ENCODE measurements at places on chromosomes 5 and 9.

DNA sequence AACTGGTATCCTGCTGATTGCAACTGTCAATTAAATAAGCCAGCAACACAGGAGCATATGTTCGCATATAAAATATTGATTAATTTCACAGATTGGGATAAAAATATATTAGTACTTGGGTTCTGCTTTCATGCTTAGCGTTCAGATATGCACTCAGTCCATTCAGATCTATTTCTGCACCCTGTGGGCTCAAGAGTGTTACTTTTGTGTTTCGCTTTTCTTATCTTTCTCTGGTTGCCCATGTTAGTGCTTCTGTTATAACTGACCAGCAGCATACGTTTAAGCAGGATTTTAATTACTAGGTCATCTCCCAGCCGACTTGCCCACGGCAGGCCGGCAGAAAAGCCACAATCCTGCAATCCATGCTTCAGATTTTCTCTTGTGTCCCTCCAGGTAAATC lies 289.1 kb downstream of the EBF1 start:
- DNase-seq: no peak

- DNase-seq: no peak
Measured at GRCh38 chr9:20632705-20633104, 10.4 kb upstream of the MLLT3 start.

- no peak for DNase-seq
Measured at GRCh38 chr9:130288926-130289690, 23.5 kb downstream of the HMCN2 start.

DNA sequence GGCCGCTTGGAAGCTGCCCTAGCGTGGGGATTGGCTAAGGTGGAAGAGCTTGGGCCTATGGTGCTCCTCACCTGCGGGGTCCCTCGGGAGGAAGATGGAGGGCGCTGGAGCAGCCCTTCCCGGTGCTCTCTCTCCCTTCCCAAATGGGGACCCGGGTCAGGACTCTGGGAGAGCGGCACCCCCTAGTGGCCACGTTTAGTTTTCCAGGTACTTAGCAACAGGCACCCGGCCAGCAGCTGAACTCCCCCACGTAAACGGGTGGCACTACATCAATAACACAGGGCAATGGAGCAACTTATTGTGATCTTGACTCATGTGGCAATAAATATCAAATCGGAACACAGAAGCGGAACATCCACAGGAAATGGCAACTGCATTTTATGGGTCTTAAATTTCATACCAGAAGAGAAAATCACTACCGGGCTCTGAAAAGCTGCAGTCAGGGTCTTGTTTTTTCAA lies 316.6 kb downstream of the AGTPBP1 start:
- DNase-seq: peak; percentile 75

DNA sequence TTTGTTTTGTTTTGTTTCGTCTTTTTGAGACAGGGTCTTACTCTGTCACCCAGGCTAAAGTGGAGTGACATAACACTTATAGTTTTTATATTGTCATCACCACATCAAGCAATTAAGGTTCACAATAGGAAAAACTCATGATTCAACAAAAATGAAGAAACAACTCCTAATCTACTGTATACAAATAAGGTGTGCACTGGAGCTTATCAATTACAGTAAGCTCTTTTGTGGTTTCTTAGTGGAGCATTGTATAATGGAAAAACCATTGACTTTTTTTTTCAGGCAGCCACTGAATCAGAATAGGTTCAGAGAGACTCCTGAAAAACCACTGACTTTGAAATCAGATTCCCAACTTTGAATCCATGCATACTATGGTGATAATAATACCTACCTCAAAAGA lies 10.8 kb upstream of the PLIN2 start:
- no peak for DNase-seq

DNA sequence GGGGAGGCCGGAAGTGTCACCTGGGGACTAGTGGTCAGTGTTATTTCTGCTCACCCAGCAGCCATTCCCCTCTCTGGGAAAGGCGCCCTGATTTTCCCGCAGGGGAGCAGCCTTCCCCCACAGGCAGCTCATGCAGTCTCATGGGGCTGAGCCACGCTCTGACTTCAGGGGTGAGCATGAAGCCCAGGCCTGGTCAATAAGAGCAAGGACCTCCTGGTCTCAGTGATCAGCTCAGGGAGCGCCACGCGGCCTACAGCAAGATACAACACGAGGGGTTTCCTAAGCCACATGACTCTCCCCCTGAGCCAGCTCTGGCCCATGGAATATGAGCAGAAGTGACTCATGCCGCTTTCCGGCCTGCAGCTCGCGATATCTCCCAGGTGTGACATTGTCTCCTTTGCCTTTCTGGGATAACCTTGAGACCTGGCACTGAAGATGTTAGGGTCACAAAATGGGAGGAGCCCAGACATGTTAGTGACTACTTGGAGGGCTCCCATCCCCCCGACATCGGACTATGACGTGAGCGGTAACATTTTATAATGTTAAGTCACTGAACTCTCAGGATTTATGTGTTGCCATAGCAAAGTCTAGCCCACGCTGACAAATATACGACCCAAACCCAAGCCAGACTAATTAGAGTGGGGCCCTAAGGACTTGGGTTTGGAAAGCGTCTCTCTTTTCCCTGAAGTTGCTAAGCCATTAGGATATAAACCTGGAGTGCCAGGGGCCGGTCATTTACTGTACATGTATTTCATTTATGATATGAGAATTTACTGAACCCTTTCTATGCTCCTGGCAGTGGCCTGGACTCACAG lies 46.5 kb upstream of the GFPT2 start:
- no peak for DNase-seq

DNA sequence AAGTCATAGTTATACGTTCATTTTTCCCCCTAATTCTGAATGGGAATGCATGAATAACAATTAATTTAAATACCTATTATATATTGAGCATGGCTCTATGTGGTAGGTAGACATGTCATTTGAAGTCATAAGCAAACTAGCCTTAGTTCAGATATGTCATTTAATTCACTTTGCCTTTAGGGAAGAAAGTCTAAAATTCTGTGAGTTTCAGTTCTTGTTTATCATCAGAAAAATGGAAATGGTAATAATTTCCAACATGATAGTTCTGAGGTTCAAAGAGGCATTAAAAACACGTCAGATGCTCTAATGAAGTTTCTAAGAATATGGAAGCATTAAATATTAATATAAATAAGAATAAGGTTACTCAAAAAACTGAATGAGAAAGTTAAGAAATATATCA lies 13.1 kb upstream of the ANXA1 start:
- no peak for DNase-seq

GRCh38 chr5:7925961-7926695 lies 57.2 kb downstream of the MTRR start:
- DNase-seq: no peak

GRCh38 chr9:78963911-78964310 lies 607.9 kb upstream of the TLE4 start:
- no peak for DNase-seq

DNA sequence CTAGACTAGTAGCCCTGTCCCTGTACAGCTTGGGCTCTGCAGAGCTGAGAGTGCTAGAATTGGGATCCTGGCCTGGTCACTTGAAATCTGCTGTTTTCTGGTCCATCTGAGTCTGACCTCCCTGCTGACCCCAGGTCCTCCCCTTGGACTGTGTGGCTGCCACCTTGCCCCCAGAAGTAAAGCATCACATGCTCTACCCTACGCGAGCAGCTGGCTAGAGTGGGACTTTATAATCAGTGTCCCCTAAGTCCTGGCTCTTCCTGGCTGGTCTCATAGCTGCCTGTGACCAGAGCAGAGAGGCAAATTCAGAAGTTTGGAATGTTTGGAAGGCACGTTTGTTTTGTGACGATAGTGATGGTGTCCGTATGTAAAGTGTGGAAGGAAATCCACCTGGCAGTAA lies 81.0 kb downstream of the ARHGEF28 start:
- no peak for DNase-seq

- no peak for DNase-seq
Measured at GRCh38 chr9:99515895-99516656, 294.0 kb downstream of the SEC61B start.

DNA sequence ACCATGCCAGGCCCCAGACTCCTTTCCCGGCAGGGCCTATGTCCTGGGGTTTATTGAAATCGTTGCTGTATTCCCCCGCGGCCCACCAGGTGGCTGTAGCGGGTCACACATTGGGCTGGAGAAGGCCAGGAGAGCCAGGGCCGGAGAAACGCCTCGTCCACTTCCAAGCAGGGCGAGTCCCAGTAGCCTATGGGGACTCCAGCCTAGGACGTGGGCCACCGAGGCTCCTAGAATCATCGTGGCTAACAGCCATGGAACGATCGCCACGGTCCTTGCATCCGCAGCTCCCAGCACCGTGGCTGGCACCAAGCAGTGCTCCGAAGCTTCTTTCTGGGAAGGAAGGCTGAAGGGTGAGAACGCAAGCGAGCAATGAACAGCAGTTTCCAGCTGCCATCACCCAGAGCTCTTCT lies 87.7 kb downstream of the ENTREP1 start:
- peak; percentile 87 for DNase-seq

- DNase-seq: no peak
Measured at GRCh38 chr5:156402387-156402921, 75.5 kb downstream of the SGCD start.

DNA sequence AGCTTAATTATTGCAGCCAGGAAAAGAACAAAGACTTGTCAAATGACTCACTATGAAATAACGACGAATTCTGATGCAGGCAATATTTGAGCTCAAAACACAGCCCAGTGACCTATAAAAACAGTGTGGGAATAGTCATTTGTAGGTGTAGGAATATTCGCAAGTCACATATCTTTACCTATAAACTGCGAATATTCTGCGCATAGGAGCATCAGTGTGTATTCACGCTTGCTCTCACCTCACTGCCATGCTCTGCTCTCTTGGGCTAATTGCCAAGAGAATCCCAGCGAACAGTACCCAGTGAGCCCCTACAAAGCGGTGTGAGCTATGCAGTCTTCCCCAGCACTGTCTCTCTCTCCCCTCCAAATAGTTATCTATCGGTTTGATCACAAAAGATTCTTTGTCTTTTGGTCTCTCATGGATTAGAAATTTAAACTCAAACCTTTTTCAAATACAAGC lies 74.2 kb downstream of the ST8SIA4 start:
- no peak for DNase-seq

- no peak for DNase-seq
Measured at GRCh38 chr5:31119938-31120641, 73.4 kb upstream of the CDH6 start.

GRCh38 chr5:14587150-14587549 lies 5.6 kb downstream of the OTULINL start:
- peak; percentile 7 for DNase-seq

DNA sequence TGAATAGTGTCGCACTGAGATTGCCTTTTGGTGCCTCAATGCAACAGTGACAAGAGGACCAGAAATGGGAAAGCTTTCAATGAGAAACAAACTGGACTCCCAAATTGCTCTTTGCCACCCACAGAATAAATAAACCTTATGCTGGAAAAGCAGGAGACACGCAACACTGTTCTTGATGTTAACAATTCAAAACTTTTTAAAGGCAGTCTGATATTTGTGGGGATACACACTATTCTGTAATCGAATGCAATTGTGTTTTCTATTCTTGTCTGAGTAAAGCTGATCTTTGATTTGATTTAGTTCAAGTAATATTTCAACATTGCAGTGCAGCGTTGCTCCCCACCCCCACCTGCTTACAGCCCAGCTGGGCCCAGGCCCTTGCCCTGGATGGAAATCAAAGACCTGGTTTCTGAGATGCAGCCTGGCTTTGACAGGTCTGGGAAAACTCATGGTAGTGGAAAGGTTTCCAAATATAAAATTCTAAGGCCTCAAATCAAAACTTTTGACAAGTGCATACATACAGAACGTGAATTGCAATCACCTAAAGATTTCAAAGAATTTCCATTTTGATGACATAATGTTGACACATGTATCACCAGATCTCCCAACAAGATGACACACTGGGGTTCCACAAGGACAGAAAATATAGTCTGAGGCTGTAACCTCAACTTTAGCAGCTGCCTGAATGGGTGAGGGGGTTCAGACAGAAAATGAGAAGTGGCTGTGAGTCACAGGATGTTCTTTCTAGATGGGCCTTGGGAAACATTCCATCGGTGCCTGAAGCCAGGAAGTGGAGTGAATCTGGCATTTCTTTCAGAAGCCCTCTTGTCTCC lies 55.1 kb downstream of the ABCA1 start:
- peak; percentile 52 for DNase-seq

- DNase-seq: no peak
Measured at GRCh38 chr9:35104586-35104985, 1.7 kb upstream of the STOML2 start.

DNA sequence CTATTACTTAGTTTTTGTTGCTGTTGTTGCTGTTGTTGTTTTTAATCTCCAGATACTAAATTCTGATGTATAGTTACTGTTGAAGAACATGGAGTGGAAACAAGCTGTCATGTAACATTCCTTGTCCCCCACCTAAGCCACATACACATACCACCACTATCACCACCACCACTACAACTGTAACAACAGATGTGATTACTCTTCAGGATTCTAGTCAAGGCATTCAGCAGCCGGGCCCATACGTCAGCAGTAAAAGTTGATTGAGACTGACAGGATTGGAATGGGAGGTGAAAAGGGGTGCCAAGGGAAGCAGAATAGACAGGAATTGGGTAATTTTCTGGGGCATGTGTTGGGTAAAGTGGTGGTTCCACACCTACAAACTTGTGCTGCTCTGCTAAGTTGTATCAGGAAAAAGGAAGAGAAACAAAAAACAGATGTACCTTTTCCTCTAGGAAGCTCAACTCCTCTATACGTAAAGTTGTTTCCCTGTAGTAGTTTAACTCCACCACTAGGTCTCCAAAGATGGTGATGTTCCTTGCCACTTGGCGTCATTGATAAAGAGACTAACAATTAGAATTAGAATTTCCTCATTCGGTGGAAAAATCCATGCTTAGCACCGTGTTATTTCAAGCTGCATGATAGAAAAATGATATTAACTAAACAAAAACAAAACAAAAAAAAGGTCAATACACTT lies 138.6 kb downstream of the ARRDC3 start:
- DNase-seq: no peak

- DNase-seq: no peak
Measured at GRCh38 chr9:118928722-118929121, 440.5 kb downstream of the BRINP1 start.

GRCh38 chr9:113568081-113568435 lies 104.5 kb downstream of the RGS3 start:
- no peak for DNase-seq

GRCh38 chr9:115520646-115521045 lies 402.7 kb upstream of the TNC start:
- peak; percentile 39 for DNase-seq

DNA sequence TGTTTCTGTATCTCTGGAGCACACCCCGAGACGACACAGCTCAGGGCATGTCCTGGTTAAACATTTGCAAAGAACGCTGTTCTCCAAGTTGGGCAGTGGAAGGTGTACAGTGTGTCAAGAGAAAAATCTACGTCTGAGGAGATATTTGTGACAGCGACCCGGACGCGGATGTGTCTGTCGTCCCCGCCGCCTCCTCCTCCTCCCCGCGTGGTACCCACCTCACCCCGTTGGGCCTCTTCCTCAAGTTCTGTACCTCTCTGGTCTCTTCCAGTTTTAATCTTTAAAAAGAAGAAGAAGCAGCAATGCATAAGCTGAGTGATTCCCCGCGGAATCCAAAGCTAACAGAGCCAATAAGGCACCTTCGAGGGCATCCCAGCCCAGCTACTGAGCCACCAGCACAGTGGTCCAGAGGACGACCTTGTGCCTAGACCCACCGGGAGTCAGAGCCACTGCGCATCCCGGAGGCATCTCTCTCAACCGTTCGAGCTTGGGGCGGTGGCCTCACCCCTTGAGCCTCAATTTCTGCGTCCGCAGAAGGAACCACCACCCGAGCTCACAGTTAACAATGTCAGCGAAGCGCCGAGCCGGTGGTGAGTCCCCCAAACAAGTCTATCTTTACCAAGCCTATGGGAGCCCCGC lies 467 bp downstream of the C9orf78 start:
- peak; percentile 7 for DNase-seq

Measured in spinal cord (tissue), 10 donors.